NCI-H1436 (cell line): ENCODE measurements at places on chromosomes 2 and 18.

- DNase-seq: no peak
These were observed 317.8 kb upstream of the MGAT5 start for GRCh38 chr2:133936096-133936495.

DNA sequence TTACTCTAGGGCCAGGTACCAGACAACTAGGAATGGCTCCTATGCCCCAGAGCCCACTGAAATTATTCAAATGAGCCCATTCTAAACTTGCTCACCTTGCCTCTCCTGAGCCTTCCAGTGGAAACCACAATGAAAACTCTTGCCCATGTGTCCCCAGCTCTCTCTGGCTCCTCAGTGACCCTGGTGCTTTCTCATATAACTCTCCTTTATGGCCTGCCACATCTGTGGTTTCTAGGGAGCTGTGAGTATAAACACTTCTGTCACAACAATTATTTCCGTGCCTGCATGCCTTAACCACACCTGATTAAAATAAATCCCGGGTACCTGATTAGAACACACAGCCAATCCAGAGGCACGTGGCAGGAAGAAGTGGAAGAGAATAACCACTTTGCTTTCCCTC, 333.0 kb upstream of the SPRED2 start:
- DNase-seq: no peak

- DNase-seq: no peak
These were observed 248.9 kb downstream of the DCC start for GRCh38 chr18:52588931-52589330.

DNA sequence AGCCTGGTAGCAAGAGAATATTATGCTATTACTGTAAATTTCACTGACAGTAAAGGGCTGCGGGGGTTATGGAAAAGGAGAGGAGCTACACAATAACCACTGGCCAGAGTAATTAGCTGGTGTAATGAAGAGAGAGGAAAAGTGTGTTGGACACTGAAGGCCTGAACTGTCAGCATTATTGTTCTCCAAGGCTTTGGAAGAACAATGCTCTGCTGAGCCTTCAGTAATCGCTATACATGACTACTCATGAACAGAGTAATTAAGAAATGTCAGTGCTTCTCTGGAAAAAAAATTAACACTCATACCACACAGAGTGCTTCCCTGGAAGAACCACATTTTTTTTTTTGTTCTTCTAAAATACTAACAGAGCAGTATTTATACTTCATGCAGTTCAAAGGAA, 931.3 kb downstream of the CPS1 start:
- no peak for DNase-seq

DNA sequence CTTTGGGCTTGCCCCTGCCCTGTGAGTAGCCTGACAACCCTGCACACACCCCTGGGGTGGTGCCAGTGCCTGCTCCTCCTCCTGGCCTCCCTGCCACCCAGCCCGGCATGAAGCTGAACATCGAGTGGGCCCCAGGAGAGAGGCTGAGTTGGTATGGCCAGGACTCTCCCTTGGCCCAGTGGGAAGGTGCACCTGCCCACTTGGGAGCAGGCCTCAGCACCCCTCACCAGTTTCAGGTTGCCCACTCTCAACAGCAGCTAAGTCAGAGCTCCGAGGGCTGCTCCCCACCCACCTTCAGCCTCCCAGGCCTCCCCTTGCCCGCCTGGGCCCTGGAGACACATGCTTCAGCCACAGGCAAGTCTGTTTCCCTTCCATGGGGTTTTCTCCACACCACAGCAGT, 203.1 kb downstream of the KLHL29 start:
- no peak for DNase-seq

GRCh38 chr2:51720826-51721225, 688.9 kb upstream of the NRXN1 start:
- no peak for DNase-seq

DNA sequence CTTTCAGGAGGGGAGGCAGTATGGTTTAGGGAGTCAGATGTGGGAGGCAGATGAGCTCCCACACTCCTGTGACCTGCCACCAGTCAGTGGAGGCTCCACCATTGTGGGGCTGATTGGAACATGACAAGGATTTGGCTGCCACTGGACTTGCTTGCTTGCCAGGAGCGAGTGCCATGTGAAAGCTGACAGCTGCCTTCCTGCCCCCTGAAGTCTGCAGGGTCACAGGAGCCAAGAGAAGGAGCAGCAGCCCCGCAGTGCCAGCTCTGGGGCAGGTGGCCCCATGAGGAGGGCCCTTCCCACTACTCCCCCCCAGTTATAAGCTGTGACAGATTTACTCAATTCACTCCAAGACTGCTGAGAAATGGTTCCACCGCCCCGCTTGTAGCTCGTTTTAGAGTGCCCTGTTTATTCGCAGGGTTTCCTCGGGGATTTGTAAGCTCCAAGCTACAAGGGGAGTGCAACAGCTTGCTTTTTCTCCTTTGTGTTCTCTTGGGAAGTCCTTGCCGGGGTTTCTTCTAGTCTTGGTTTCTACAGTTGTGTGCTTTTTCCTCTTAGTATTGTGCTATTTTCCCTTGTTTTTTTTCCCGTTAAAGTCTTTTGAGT, 414.3 kb downstream of the MEIS1 start:
- no peak for DNase-seq

GRCh38 chr18:59437851-59438569, 78.9 kb upstream of the LMAN1 start:
- no peak for DNase-seq

GRCh38 chr2:59791004-59791618, 762.3 kb downstream of the BCL11A start:
- no peak for DNase-seq

DNA sequence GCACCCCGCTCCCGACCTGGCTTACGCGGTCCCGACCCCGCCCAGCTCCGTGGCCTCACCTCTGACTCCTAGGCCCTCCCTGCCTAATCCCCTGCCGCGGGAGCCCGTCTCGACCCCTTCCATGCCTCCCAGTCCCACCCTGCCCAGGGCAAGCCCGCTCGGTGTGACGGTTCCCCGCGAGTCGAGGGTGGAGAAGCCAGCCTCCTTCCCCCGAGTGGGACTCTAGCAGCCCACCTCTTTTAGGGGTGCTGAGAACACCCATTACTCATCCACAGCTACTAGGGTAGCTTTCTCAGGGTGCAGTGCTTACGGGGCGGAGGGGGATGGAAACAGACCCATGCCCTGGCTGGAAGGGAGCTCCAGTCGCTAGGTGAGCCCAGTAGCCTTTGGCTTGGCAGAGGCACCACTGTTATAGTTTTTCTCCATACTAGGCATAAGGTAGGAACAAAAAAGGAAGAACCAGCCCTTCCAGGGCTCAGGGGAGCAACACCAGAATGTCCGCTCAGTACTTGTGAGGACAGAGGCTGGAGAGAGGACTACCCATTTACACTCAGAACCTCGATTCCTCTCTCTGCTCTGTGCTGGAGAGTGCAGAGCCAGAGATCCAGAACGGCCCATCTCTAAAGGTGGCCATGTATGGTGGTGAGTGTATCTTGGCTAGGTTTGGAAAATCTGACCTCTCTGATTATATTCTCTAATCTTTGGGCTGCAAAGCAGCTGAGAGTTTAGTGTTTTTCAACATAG, 606 bp downstream of the AGBL5 start:
- DNase-seq: no peak

DNA sequence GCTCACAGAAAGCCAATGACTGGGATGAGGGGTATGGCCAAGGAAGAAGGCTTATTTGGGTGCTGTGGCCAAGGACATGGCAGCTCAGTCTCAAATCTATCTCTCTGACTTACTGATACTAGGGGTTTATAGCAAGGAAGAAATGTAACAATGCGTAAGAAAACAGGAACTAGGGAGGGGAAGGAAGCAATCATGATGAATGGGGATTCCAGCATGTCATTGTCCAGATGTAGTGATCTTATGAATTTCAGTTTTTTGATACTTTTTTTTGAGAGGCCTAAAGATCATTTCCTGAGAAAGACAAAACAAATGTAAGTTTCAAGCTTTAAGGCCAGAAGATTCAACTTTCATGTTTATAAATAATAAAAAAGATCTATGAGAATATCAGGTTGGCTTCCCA, 298.6 kb upstream of the FAM98A start:
- no peak for DNase-seq

- no peak for DNase-seq
These were observed 13.3 kb upstream of the LCLAT1 start for GRCh38 chr2:30433541-30434299.

DNA sequence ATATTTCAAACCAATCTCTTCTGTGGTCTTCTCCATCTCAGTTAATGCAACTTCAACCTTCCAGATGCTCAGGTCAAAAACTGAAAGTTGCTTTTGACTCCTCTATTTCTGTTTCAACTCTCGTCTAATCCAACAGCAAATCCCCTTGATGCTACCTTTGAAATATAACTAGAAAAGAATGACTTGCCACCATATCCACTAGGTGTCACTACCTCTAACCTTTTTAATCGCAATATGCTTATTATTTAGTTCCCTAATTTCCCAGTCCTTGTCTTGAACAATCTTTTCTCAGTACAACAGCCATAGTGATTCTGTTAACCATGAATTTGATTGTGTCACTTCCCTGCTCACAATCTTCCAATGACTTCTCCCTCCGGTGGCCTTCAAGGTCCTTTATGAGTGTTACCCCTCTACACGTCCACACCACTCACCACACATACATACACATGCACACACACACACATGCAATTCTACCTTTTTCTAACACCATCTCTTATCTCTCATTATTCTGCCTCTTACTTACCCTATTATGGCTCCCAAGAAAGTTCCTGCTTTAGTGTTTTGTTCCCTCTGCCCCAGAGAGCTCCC, 245.5 kb upstream of the KCNJ3 start:
- no peak for DNase-seq

DNA sequence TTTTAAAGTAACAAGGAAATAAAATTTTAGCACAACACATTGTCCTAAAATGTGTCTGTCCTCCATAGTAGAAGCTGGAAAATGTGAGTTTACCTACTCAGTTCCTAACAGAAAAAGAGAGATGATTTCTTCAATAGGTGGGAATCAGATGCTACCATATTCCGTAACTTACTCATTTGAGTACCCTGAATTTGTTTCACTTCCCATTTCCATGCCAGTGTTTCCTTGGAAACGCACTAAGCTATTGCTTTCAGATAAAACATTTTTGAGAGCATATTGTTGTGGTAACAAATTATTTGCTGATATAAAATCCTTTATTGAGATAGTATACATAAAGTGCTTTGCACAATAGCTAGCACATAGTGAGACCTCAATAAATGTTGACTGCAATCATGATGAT, 137.5 kb upstream of the BARD1 start:
- DNase-seq: no peak

DNA sequence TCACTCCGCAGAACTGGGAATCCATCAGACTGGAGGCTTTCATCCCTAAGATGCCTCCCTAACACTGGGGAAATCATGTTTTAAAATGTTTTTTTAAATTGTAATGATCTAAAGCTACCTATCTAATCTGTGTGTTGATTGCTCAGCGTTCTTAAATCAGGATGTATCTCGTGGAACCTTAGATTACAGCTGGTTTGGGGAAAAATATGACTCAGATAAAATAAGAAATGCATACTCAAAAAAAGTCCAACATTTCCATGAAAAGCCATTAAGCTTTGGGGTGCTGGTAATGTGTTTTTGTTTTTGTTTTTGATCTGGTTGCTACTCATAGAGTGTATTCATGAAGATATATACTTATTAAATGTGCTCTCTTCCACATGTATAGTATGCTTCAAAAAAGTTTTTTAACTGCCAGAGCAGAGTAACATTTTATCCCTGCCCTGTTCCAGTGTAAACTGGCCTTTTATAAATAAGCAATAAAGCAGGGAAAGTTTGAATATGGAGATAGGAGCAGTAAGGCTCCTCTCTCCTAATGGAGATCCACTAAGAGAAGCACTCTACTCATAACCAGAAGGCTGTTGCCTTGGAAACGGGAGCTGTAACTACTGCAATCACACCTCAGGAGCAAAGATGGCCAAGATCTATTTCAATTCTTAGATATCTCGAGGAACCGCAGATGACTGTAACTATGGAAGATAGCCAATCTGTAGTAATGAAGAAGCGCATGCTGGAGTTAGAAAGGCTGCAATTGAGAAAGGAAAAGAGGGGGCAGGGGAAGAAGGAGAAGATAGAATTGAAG, 41.6 kb downstream of the ANKRD44 start:
- peak; percentile 13 for DNase-seq

DNA sequence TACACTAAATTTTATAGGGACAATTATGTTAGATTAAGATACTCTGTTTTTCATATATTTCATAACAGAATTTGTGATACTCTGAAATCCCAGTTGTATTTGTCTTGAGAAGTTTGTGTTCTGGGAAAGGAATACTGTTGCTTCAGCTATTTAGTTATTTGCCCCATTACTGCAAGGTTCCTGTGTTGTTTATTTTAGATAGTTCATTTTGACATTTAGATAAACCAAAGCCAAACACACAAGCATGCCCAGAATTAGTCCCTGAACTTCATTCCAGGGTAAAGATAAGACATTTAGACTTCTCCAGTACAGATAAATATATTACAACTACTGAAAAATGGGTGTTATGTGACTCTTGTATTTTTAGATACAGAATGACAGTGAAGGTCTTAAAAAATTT, 74.7 kb downstream of the BMPR2 start:
- DNase-seq: no peak

- no peak for DNase-seq
These were observed 344.8 kb downstream of the MTX2 start for GRCh38 chr2:176614049-176614448.

GRCh38 chr2:188979187-188980114, 5.3 kb downstream of the COL3A1 start:
- no peak for DNase-seq

DNA sequence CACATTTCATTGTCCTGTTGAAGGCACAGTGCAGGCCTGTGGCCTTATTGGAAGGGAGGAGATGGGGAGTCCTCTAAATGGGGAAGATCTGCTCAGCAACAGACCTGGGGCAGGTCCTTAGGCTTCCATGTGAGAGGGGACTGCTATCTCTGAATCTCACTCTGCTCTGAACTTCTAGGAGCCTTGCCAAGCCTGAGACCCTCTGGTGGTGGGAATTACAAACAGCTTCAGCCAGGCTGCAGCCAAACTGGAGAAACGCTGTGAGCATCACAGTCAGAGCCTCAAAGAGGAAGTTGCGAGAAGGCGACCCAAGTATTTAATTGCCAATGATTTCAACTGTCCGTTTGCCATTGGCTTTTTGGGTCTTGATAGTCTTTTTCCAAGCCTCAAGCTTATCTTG, 66.8 kb upstream of the MC2R start:
- no peak for DNase-seq

GRCh38 chr18:6994056-6994770, 123.4 kb downstream of the LAMA1 start:
- DNase-seq: no peak

DNA sequence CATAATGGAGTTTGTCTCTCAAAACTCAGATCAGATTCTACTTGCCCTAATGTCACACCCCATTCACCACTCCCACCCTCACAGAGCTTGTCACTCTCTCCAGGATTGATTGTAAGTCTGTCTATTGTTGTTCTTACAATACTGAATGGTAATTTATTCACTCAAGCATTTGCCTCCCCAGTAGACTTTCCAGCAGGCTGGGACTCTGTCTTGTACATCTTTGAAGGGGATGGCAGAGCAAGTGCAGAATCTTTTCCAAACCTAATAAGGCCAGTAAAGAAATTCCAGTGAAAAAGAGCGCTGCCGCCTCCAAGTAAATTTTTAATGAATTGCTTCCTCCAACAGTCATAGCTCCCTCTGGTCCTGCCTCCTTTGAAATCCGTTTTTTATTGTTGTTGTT, 56.9 kb downstream of the RBM43 start:
- no peak for DNase-seq

- DNase-seq: peak; percentile 88
These were observed at the start of gene EMX1 for GRCh38 chr2:72917138-72917876. TSS of gene EMX1 (plus strand) at chr2:72917519. CDS start at chr2:72917853, 334 bp downstream.

GRCh38 chr2:29892585-29893259, 28.7 kb downstream of the ALK start:
- DNase-seq: no peak
